Nucleus accumbens (tissue), 56 donors: ENCODE measurements at places on chromosomes 1 and 21.

DNA sequence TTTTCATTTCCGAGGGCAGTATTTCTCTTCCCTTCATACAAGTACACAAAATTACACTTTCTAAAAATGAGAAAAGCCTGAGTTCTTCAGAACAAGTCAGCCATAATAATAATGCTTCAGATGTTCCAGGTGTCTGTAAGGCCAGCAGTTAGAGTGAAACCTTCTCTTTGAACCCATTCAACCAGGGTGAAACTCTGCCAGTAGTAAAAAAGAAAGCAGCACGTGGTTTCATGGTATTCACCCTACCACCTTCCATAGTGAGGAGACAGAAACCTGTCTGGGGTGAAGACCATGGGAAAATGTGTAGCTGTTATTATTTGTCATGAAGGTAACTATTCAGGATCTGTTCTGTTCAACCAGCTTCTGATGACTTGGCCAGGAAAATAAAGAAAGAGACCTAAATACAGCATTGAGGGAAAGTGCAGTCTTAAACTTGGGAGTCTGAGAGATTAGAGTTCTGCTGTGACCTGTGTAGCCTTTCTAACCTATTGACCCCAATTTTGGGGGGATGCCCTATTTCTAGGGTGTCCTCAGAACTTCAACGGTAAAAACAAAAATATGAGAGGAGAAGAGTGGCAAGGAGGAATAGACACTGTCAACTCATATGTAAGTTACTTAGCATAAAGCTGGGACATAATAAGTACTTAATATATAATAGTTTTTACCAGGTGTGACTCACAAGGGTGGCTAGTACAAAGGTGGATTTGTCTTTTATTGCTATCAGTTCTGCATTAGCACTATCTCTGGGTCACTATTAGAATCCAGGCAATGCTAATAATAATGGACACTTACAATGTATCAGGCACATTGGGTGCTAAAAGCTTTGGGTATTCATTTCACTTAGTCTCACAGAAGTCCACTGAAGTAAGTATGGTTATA, 70.0 kb upstream of the TNFSF4 start:
- DNase-seq, result no peak

GRCh38 chr21:43718872-43719747, at the start of gene PDXK:
TSS of gene PDXK (plus strand) at chr21:43719129. CDS start at chr21:43719295, 166 bp downstream.
- peak; percentile 70 for DNase-seq

- no peak for DNase-seq
These were observed 15.3 kb downstream of the BEND5 start for GRCh38 chr1:48761411-48761810.

DNA sequence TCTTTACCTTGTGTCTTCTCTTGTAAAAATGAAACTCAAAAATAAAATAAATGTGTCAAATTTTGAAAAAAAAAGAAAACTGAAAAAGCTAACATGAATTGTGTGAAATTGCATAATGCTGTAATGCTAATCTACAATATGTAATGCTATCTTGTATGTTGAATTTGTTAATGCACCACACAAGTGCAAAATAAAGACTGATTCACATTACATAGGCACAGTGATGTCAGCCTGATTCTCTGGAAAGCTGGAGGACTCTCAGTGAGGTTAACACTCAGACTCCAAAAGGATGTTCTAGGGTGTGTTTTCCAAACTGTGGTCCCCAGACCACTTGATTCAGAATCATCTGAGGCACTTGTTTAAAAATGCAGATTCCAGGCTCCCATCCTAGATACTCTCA, 25.6 kb downstream of the SYT11 start:
- no peak for DNase-seq

DNA sequence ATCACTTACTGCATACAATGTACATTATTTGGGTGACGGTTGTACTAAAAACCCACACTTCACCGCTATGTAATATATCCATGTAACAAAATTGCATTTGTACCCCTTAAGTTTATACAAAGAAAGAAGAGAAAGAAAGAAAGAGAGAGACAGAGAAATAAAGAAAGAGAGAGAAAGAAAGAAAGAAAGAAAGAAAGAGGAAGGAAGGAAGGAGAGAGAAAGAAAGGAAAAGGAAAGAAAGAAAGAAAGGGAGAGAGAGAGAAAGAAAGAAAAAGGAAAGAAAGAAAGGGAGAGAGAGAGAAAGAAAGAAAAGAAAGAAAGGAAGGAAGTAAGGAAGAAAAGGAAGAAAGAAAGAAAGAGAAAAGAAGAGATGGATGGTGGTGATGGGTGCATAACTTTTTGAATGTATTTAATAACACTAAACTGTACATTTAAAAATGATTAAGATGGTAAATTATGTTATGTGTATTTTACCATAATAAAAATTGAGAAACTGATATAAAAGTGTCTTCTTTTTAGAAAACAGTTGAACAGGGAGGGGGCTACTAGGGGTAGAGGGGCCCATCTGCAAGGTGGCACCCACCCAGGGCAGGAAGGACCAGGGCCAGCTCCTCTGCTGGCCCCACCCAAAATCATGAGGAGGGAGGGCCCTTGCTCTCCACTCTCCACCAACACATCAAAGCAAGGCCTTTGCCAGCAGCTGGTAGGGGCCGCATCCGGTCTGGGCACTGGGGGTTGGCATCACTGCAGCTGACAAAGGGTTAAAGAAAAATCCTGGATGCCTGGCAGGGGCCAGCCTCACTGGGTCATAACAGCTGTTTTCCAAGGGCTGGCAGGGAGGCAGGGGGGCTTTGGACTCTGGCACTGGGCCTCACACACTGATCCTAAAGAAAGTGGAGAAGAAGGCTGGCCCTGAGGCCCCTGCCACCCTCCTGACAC, 153.9 kb upstream of the EDN2 start:
- no peak for DNase-seq
